ENCODE measurements at places on chromosomes 2 and 18.

GRCh38 chr2:200421270-200421669, 88.6 kb downstream of the KCTD18 start:
- DNase-seq: no peak

GRCh38 chr2:30234180-30234971, 3.0 kb downstream of the LBH start:
- DNase-seq: no peak

DNA sequence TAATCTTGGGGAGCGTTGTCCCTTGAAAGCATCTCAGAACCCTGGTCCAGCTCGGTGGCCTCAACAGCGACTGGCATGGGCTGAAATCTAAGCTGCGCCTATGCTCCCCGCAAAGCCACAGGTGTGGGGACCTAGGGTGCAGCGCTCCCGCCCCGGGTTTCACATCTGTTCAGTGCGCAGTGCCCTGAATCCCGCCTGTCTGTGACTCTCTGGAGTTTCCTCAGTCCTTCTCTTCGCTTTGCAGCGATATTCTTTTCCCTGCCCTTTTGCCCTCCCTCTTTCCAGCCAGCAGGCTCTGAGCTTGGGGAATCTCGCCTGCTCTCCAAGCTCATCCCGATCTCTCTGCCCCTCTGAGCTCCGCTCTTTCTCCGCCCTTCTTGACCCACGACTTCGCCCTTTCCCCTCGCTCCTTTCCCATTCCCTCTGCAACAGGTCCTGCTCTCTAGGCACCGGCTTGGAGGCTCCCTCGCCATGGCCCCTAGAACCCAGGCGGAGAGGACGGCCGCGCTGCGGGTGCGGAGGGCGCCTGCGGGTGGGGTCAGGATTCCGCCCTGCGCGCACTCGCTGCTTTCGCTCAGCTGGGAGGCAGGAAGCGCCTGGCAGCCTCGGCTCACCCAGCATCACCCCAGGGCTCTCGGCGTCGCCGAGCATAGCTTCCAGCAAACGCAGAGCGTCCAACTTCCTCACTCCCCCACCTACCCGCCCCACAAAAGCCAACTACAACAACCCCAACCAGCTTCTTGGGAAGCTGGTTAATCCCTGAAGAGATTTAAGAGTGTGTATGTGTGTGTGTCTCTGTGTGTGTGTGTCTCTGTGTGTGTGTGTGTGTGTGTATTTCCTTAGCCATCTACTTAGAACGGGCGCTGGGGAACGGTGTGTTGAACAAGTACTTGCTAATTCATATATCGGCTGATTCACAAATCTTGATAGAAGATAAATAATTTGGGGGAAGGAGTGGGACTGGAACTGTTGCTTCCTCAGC, 1.1 kb downstream of the GRP start:
- peak; percentile 48 for DNase-seq

GRCh38 chr18:70688286-70688685, 399.4 kb downstream of the SOCS6 start:
- no peak for DNase-seq

DNA sequence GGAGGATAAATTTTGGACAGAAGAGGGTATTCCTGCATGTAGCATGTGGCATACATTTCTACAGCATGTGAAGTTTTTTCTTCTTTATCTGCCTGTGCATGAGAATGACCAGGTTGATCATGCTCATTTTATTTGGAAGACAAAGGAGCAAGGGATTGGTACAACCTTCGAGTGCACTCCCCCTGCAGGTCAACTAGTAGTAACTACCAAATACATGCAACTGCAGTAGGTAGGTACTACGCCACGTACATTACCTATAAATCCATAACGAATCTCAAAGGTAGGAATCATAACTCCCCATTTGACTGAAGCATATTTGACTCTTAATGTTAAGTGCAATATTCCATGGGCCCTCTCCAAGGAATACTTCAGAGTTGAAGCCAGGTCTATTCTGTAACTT, 763.9 kb downstream of the TSN start:
- DNase-seq: no peak

- DNase-seq: no peak
Measured at GRCh38 chr2:201258666-201259615, 1.4 kb upstream of the CASP8 start.

Measured in NCI-H345 (cell line).